ENCODE measurements at places on chromosomes 3 and 15.

DNA sequence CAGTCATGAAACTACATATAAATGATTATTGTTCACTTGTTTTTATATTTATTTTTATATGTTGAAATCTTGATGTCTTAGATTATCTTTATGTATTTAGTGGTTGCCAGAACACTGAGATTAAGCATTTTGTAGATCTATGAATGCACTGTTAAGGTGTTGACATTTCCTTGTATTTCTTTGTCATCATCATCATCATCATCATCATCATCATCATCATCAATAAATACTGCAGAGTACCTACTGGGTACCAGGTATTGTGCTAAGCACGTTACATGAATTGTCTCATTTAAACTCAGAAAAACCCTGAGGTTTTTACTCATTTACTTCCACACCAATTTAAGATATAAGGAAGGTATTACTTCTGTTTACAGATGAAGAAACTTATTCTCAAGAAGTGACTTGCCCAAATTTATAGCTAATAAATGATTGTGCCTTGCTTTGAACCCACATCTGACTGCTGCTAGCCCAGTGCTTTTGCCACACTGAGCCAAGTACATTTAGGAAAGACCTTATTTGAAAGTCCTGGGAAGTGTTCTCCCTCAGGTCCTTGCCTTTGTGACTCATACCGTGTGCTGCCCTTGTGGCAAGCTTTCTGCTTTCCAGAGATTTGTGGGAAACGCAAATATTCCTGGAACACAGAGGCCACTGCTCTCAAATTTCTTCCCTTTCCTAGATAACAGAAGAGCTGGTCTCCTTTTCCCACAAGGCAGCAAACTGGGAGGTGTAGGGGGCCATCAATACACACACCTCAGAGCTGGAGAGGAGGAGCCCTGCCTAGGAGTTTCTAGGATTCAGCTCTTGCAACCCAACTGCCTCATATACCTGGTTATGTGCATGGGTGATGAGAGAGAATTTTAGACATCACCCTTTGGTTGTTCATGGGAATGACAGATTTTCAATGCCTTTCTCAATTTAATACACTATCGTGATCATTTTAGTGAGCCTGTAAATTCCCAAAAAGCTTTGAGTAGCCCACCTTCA, 115.4 kb upstream of the C15orf61 start:
- DNase-seq: no peak

- no peak for DNase-seq
These were observed 5.0 kb upstream of the CDV3 start for GRCh38 chr3:133568294-133569014.

- DNase-seq: no peak
These were observed 2.2 kb upstream of the ZMAT3 start for GRCh38 chr3:179073816-179074215.

DNA sequence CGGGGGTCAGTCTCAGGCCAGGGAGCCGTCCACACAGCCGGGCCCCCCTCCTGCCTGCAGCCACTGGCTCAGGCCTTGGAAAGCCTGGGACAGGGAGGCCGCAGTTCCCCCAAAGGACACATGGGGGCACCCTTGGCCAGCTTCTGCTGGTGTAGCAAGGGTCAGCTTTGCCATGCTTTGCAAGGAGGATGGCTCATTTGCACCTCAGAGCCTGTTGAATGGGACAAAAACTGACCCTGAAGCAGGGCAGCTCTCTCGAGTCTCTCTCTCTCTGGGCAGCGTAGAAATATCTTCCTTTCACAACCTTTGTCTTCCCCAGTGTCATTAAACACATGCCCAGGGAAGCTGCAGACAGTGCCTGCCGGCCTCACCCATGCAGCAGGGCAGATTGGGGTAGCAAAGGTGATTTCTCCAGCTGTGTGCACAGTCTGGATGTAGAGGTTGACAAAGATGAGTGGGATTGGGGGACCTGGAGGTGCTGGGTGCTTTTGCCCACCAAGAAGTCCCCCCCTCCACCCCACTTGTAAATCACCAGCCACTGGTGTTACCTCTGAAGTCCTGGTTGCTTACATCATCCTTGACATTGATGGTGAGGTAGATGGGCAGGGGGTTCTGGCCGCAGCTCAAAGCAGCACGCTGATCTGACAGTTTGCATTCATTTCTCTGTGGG, 17.4 kb upstream of the EHD4 start:
- peak; percentile 60 for DNase-seq

DNA sequence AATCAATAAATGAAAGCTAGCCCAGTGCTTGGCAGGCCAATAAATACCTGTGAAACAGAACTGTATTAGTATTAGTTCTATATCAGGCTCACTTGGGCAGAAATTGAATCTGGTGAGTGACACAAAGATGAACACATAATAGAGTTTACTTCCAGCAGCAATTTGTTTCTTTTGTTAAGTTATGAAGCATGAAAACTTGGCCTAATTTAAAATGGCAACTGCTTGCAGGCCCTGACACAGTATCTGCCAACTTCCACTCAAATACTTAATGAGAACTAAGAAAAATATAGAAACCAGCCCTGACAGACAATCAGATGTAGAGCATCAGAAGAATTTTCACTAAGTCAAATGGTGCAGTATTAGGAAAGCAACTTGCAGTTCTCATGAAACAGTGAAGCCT, 37.6 kb upstream of the LRIG1 start:
- DNase-seq: no peak

DNA sequence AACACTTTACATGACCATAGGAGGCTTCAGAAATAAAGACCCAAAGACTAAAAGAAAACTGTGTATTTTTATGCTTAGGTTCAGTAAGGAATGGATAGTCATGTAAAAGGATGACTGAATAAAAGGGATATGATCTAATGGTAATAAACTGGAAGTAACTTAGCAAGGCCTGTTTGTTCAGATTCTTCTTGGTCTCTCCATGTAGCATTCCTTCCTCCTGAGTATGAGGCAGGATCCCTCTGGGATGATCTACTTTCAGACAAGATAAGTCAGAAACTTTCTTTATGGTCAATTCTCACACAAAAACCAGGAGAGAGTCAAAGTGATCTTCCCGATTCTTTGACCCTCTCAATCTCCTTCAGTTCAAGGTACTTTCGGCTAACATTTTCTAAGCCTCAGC, 340.8 kb upstream of the DCBLD2 start:
- DNase-seq: no peak

DNA sequence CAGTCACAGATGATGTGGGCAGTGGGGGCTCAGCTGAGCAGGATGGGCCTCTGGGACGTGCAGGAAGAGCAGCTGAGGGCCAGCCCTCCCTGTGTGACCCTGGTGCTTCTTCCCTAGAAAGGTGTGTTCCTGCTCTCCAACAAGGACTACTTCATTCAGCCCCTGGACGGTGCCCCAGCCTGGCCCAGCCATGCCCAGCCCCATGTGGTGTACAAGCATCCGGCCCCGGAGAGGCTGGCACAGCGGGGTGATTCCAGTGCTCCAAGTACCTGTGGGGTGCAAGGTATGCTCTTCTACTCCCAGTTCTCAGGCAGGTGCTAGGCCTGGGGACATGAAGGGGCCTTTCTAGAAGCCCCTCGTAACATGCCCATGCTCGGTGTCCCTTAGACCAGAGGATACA, 38.3 kb downstream of the SAXO2 start:
- DNase-seq: no peak

GRCh38 chr3:37949866-37950265, 40.7 kb upstream of the VILL start:
- DNase-seq: no peak

GRCh38 chr15:90571063-90571541, 41.4 kb downstream of the CRTC3 start:
- no peak for DNase-seq
